SK-N-SH (cell line): ENCODE measurements at places on chromosomes 12 and 14. TPM values are rescaled to one million over a fixed set of nuclear protein-coding genes. Genes with fewer than 3 reads are reported as not detected.

- H3K27me3 ChIP-seq = no peaks in the 10 kb centered on the region
- no peak for DNase-seq
- H3K4me3 ChIP-seq = no peak overlapping the region
- peaks cover 5% of the 10 kb centered on the region; the same call in 1 of the 2 replicates for H3K4me1 ChIP-seq
- H3K36me3 ChIP-seq = no peaks in the 10 kb centered on the region
Observed at GRCh38 chr12:115232455-115233156, 548.6 kb upstream of the TBX3 start.

GRCh38 chr12:58850826-58851225 lies 69.5 kb downstream of the LRIG3 start:
- no peak overlapping the region for H3K4me3 ChIP-seq
- DNase-seq = no peak
- H3K36me3 ChIP-seq = no peaks in the 10 kb centered on the region
- H3K27ac ChIP-seq = no peak overlapping the region
- H3K4me1 ChIP-seq = no peaks in the 10 kb centered on the region

- DNase-seq = peak; percentile 76
- H3K36me3 ChIP-seq = peaks cover 17% of the 10 kb centered on the region; the same call in 1 of the 2 replicates
- no peak overlapping the region for H3K4me3 ChIP-seq
- no peaks in the 10 kb centered on the region for H3K4me1 ChIP-seq
Observed at GRCh38 chr12:6735448-6736191, 11.8 kb downstream of the COPS7A start.

Gene BMP4
- not detected in 2 replicates for polyA plus RNA-seq

GRCh38 chr14:50740856-50741255 lies 72.8 kb upstream of the SAV1 start:
- peak overlapping the region; percentile 44 for H3K27ac ChIP-seq
- H3K4me1 ChIP-seq = no peaks in the 10 kb centered on the region
- DNase-seq = no peak
- H3K4me3 ChIP-seq = no peak overlapping the region
- H3K36me3 ChIP-seq = peaks cover 37% of the 10 kb centered on the region

Gene CLEC1B
- polyA plus RNA-seq = not detected in 2 replicates
